ENCODE measurements at places on chromosomes 2 and 18. TPM values are rescaled to one million over a fixed set of nuclear protein-coding genes. Genes with fewer than 3 reads are reported as not detected.

SERPINB7 gene
- total RNA-seq = 0.38 TPM

IMMT gene
- 65.8 TPM for total RNA-seq

SLC25A12 gene
- total RNA-seq = 16.6 TPM

SH2D6 gene
- not detected for total RNA-seq

OSR1 gene
- total RNA-seq = 21.4 TPM

Data from regular cardiac myocyte (primary cell).